ENCODE measurements at places on chromosomes 4 and X.

DNA sequence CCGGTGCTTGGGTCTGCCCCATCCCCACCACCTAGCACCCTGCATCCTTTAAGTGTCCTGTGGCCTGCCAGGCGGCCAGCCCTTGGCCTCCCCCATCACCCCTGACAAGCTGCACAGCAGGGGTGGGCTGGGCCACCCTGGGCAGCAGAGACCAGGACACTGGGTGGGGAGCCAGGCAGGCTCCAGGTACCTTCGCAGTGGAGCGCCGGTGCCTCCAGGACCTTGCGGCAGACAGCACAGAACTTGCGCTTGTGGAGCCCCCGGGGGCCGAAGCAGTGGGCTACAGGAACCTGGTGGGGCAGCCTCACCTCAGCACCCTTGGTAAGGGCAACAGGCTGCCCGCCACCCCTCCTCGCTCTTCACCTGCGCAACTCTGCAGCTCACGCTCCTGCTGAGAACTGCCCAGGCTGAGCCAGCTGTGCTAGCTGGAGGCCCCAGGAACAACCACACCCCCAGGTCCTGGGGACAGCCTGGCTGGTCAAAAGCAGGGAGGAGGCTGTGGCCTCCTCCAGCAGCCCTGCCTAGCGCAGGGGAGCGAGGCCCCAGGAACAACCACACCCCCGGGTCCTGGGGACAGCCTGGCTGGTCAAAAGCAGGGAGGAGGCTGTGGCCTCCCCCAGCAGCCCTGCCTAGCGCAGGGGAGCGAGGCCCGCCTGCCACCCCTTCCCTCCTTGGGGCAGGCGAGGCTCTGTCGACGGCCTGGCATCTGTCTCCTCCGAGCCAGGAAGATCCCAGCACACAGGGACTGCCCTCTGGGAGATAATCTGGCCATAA, 4.6 kb downstream of the DGKQ start:
- no peak for DNase-seq

DNA sequence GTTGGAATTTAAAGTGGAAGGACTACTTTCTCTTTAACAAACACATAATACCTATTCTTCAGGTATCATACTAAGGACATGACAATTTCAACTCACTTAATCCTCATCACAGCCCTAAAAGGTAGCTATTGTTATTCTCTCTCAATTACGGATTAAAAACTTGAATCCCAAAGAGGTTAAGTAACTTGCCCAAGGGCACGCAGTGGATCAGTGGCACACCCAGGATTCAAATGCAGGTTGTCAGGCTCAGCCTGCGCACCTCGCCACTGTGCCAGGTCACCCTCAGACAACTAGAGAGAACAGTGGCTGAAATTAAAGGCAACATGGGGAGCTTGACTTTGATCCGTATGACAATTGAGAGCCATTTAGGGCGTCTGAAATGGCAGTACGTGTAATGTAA, 67.6 kb downstream of the MFAP3L start:
- no peak for DNase-seq

GRCh38 chr4:87838890-87839591, 6.3 kb downstream of the MEPE start:
- DNase-seq, result peak; percentile 4

GRCh38 chr4:2925931-2926860, 37.0 kb downstream of the NOP14 start:
- no peak for DNase-seq

DNA sequence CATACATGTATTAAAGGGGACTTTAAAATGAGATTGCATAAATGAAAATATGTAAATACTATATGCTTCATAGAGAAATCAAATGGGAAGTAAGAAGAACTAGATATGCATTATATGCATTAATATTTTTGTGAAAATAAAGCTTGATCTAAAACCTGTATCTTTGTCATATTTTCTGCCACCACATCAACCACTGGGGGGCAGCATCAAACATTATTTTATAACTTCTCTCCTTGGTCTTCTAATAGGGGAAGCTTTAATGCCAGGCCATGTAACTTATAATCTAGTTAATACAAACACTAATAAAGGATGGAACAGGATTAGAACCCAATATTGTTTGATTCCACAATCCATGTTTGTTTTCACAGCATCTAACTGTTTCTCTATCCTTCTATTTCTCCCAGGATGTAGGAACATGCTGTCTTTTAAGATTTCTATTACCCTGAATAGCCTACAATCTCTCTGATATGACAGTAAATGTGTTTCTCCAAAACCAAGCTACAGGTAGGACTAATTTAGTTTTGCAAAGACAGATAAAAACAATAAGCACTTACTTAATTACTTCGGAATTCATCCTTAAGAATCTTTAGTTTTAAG, 10.0 kb downstream of the QRFPR start:
- DNase-seq, result peak; percentile 19

GRCh38 chr4:39295784-39296183, 70.4 kb downstream of the RFC1 start:
- DNase-seq, result no peak

Data from stimulated activated CD4-positive, alpha-beta T cell treated with anti-CD3 and anti-CD28 coated beads, Interleukin-12 subunit alpha, Interleukin-12 subunit beta, amount 100 ng/mL, for 4 hours (primary cell).